ENCODE measurements at places on chromosomes 16 and 17. TPM values are rescaled to one million over a fixed set of nuclear protein-coding genes. Genes with fewer than 3 reads are reported as not detected.

The DNAH2 gene
- total RNA-seq, result 0.37 TPM

The TEX19 gene
- total RNA-seq, result 0.12 TPM

The GAS7 gene
- total RNA-seq, result 3.0 TPM

The HSD11B2 gene
- not detected for total RNA-seq

The CTCF gene
- total RNA-seq, result 20.5 TPM

The MEIOB gene
- total RNA-seq, result 0.50 TPM

The TPPP3 gene
- total RNA-seq, result 0.62 TPM

The GAS2L2 gene
- total RNA-seq, result not detected

The SYCE1L gene
- not detected for total RNA-seq

The UNKL gene
- total RNA-seq, result 8.2 TPM

The ACSM2A gene
- not detected for total RNA-seq

The AGRP gene
- total RNA-seq, result not detected

The UBALD1 gene
- 11.0 TPM for total RNA-seq

The PNMT gene
- 0.22 TPM for total RNA-seq

The RHOT1 gene
- 45.6 TPM for total RNA-seq

The ZPBP2 gene
- total RNA-seq, result not detected

The DHX8 gene
- 33.1 TPM for total RNA-seq

The C16orf54 gene
- not detected for total RNA-seq

The TTLL6 gene
- not detected for total RNA-seq

The TRIM16 gene
- 70.1 TPM for total RNA-seq

The UNC45B gene
- not detected for total RNA-seq

The ATP1B2 gene
- total RNA-seq, result not detected

The IL21R gene
- 5.2 TPM for total RNA-seq

The RPRML gene
- total RNA-seq, result not detected

The PPY gene
- not detected for total RNA-seq

The COX4I1 gene
- total RNA-seq, result 508 TPM

The P2RX5 gene
- 4.0 TPM for total RNA-seq

The SDR42E2 gene
- total RNA-seq, result not detected

The CDRT15L2 gene
- total RNA-seq, result not detected

The TBC1D3H gene
- total RNA-seq, result not detected
